Hematopoietic multipotent progenitor cell treated with erythropoietin and hydrocortisone succinate and interleukin-3 and kit ligand, for 15 days (in vitro differentiated cells): ENCODE measurements at places on chromosomes 1 and 21.

DNA sequence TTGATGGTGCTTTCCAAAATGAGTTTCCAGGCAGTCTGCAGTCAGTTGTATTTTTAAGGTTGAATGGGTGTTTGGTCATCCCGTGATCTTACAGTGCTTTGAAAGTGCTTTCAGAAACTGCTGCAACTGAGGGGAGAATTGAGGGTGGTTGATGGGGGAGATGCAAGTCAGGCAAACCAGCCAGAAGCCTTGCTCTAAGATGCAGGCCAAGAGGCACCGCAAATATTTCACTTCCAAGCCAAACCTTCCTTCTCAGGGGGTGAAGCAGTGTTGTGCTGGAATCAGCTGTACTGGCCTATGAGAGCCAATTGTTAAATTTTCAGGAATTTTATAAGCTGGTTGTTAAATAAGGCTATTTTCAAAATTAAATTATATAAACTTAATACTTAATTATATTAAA is 151.6 kb downstream of the KCNJ6 start:
- no peak for DNase-seq

DNA sequence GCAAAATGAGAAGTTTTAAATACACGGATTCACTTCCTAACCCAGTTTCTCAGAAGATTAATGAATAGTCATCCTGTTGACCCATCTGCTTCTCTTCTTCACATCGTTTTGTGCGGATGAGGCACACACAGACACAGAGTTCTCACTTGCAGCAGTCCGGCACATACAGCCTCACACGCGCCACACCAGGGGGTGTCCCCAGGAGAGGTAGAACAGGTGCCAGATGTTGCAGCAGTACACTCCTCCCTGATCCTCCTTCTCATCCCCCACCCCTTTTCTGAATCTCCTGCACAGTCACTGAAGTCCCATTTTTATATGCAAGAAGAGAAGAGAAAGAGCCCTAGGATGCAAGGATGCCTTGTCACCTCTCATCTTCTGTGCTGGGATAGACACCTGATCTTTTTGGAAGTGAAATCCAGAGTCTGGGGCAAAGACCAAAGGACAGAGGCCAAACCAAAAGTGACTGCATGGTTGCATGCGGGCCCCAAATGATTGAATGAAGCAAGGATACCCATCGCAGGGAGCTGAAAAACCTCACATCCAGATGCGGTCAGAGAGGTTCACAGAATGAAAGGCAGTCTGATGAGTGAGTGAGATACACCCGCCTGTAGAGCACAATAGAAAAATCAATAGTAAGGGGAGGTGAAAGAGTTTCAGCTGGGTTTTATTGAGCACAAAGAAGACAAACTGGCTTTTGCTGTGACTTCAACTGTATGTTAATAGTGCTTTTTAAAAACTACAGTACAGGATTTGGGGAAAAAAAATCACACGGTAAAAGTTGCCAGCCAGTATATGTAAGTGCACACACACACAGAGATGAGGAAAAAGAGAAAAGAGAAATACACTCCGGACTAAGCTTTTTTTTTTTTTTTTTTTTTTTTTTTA is 28.9 kb downstream of the PBX1 start:
- DNase-seq = no peak

DNA sequence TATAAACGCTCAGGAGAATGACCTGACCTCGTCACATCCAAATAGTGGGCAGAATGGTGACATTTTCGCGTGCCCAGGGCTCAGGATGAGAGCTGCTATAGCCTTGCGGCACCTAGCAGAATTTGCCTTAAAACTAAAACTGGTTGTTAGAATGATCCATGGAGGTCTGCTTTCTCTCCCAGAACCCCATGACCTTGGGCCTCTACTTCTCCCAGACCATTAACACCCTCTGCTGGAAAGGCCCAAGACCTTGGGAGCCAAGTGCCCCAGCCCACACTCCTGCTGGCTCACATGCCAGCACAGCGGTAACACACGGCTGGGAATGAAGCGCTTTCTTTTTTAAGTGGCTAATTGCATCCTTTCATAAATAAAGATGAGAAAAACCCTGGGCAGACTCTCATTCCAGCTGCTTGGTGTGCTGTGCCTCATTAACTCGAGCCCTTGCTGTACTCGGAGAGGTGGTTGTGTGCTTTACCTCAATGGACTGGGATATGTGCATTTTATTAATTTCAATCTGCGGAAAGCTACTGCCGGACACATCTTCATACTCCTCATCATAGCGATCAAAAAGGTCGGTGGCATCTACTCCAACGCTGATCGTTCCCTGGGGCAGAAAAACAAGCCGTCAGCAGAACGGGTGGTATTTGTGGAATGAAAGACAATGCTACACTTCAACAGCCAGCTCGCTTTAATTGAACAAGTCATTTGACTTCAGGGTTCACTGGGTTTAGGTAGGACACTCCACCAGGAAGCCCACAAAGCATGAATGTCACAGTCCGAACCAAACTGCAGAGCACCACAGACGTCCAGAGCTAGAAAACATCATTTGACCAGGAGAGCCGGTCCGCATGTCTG is 29.0 kb downstream of the THAP3 start:
- no peak for DNase-seq

GRCh38 chr1:36528361-36529349 is 45.9 kb upstream of the CSF3R start:
- DNase-seq = no peak

DNA sequence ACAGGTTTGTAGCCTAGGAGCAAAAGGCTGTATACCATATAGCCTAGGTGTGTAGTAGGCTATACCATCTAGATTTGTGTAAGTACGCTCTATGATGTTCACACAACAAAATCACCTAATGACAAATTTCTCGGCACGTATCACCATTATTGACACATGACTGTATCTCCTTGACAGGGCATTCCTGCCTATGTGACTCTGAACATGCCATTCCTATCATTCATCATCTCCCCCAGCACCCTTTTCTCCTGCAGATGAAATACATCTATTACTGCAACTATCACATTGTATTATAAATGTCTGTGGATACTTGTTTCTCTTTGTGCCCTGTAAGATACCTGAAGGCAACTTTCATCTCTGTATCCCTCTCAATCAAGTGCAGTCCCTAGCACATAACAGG is 29.9 kb downstream of the TP53BP2 start:
- DNase-seq = no peak
